ENCODE measurements at places on chromosomes 12 and 14.

GRCh38 chr12:91722072-91722471, 423.6 kb downstream of the BTG1 start:
- no peak for DNase-seq

DNA sequence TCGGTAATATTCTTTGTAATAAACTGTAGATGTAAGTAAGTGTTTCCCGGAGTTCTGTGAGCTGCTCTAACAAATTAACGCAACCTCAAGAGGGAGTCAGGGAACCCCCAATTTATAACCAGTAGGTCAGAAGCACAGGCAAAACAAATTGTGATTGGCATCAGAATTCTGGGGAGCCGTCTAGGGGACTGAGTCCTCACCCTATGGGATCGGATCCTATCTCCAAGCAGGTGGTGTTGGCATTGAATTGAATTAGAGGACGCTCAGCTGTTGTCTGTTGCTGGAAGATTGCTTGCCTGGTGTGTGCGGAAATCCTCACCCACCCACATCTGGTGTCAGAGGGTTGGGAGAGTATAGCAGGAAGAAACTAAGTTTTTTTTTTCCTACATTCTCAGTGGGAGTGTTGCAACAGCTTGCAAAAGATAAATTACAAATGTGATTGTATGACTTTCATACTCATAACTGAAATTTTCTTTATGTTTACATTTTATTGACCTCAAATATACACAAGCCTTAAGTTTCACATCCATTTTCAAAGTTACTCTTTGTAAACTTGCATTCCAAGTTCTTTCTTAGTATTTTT, 5.5 kb downstream of the TMEM52B start:
- DNase-seq, result no peak

GRCh38 chr12:131045705-131046460, 92.2 kb downstream of the ADGRD1 start:
- no peak for DNase-seq

- DNase-seq, result no peak
These were observed 79.6 kb downstream of the VRK1 start for GRCh38 chr14:96876747-96877146.

DNA sequence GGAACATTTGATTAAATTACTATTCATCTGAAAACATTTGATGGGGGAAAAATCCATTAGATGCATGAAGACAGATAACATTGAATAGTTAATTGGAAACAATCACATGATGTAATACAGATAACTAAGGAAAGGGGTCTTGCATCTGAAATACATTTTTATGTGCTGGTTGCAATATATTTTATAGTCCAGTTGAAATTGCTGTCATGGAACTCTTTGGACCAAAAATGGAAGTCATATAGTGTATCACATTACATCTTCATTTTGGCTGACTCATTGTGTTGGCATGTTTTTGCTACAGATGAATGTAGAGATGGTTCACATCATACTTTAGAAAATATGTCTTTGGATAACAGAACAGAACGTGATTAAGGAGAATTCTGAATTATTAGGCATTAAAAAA, 43.0 kb upstream of the GNPNAT1 start:
- DNase-seq, result no peak

GRCh38 chr14:103206023-103206481, 82.8 kb downstream of the TNFAIP2 start:
- no peak for DNase-seq

DNA sequence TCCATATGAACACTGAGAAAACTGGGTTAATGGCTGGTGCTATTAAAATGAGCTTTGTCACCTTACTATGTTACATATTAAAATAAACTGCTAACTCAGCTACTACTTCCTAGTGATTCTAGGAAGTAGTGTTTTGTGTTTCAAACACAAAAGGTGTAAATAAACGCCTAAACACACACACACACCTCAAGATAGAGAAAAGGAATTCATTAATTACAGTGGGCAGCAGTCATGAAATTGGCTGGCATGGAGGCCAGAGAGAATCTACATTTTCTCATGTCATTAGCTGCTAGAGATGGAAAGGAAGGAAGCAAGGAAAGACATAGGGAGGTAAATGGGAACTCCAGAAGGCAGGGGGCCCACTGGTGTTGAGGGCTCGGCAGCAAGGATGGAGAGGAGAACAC, 787 bp upstream of the PRMT5 start:
- no peak for DNase-seq

GRCh38 chr12:49301760-49302159, 6.8 kb downstream of the PRPH start:
- no peak for DNase-seq

DNA sequence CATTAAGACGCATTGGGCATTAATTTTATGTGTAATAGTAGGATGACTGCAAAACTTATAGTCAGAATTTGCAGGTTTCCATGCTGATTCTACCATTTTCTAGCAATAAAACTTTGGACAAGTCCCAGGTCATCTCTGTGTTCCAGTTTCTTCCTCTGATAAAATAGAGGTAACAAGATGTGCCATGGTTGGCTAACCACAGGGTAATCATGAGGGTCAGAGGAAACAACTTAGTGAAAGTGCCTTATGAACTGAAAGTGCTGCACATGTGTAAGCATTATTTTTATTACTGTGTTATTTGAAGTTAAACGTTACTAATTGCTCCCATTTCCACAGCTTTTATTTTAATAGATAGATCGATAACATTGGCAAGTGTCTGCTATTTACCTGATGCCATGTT, 21.1 kb downstream of the SMCO2 start:
- DNase-seq, result no peak

DNA sequence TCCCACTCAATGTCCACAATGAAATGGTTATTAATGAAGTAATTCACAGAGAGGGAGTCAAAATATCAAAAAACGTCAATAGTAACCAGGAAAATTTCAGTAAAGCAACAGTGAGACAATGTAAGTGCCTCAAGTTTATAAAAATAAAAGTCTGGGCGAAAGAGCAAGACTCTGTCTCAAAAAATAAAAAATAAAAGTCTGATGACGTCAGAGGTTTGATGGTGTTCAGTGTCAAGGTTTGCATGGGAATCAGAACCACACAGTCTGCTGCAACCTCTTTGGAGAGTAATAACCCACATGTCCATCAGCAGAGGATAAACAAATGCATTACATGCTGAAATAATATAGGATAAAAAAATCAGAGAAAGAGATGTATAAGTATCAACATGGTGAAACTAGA, 152.4 kb downstream of the ASCL1 start:
- DNase-seq, result no peak

- no peak for DNase-seq
These were observed 343.7 kb downstream of the CACNA1C start for GRCh38 chr12:2396448-2396871.

- peak; percentile 88 for DNase-seq
These were observed 369 bp downstream of the DEPDC4 start for GRCh38 chr12:100266585-100266834.

- DNase-seq, result no peak
These were observed 258.6 kb upstream of the DCN start for GRCh38 chr12:91441246-91441645.

DNA sequence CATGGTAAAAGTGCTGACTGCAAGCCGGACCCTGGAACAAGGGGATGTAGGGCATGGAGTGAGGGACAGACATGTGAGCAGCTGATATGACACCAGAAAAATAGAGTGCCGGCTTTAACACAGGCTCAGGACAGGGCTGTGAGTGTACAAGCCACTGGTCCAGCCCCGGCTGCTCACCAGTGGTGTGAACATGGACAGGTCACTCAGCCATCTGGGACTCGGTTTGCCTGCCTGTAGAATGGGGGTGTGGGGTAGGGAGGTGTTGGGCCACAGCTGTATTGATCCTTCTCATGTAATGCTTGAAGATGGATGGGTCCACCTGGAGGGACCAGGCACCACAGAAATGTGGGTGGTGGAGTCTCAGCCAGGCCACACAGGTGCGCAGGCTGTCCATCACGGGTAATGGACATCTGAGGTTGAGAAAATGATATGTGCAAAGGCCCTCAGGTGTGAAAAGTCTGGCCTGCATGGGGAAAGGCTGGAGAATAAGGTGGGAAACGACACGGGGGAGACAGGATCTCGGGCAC, 10.6 kb upstream of the KRT74 start:
- DNase-seq, result no peak

GRCh38 chr12:32776258-32776657, 20.6 kb upstream of the YARS2 start:
- no peak for DNase-seq

DNA sequence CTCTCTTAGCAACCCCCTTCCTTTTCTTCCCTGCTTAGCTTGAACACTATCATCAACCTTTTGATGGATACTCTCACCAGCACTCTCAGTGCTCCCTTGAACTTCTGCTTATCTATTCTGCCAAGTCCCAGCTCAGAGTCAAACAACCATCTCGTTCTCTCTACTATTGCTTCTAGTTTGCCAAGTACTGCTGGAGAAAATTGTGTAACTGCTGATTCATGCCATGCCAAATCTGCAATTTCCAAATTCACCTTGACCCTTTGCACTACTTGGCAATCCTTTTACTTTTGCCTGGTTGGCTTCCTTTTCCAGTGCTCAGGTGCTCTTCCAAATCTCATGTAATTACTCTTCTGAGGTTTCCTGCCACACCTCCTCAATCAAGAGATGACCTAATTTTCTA, 2.8 kb upstream of the CCDC196 start:
- DNase-seq, result no peak

DNA sequence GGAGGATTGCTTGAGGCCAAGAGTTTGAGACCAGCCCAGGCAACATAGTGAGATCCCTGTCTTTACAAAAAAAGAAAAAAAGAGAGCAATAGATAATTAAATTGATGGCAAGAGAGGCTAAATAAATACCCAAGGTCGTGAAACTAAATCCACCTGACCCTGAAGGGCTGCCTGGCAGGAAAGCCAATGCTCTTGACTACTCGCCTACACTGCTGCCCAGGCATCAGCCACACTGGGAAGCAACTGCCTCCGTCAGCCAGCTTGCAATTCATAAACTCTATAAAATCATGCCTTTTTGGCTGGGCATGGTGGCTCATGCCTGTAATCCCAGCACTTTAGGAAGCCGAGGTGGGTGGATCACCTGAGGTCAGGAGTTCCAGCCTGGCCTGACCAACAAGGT, 31.7 kb upstream of the RASSF3 start:
- no peak for DNase-seq

GRCh38 chr12:40175045-40175444, 49.8 kb upstream of the LRRK2 start:
- DNase-seq, result no peak

DNA sequence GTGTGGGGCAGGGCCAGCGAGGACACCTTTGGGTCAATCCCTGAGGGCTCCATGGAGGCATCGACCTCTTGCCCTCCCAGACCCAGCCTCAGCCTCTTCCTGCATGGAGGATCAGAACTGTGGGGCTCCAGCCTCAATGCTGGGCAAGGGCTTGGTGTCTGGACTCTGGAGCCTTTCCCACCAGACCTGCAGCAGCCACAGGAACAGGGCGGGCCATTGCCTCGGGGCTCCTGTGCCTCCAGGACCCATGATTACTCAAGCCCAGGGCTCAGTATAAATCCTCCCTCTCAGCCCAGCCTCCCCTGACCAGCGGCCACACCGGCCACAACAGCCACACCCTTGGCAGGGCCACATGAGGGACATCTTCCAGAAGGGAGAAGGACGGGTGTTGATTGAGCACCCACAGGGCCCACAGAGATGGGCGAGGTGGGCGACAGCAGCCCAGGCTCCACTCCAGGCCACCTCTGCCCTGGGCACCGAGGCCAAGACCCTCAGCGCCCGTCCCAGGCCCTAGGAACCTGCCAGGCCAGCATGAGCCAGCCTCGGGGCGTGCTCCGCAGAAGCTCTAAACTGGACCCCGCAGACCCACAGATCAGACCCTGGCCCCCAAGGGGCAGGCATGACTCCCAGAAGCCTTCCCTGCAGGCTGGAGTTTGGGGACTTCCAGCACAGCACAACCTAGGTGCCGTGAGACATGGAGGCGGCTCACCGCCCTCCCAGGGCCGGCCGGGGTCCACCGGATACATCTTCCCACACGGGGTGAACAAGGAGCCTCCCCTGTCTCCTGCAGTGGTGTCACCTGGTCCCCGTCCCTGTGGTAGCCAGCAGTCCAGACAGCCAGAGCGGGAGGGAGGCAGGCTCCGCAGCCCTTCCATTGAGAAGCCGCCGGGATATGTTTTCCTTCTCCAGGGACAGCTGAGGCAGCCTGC, 25.1 kb downstream of the NCOR2 start:
- DNase-seq, result no peak

- DNase-seq, result no peak
These were observed 46.8 kb downstream of the CACNA1C start for GRCh38 chr12:2099595-2099994.

GRCh38 chr12:109113661-109114321, 2.6 kb upstream of the ACACB start:
- no peak for DNase-seq

GRCh38 chr14:104698688-104699425, 9.4 kb downstream of the INF2 start:
- DNase-seq, result no peak

DNA sequence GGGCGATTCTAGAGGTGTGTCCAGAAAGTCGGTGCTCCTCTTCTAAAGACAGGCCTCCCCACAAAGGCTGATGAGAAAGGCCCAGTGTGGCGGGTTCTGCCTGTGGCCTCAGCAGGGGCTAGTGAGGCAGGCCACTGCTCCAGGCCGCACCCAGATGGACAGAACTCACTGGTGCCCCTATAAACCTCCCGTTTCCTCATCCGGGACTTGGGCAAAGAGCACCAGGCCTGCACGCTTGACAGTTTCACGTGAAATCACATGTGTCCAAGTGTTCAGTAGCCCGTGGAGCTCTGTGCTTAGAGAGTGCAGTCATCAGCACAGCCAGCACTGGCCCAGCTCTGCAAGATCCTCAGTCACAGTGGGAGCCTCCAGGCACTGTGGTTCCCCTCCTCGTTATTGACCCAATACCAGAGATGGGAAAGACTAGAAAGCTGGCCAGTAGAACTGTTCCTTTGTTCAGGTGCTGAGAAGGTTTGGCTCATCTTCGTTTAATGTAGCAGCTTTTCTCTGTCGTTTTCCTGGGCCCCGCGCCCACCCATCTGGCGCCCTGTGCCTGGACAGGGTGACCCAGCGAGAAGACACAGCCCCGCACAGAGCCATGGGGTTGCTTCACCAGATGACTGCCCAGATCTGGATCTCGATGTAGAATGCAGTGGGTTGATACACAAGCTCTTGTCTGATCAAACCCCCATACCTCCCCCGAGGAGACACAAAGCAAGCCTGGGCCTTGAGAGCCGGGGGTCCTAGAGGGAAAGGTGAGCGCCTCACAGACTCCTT, 26.3 kb downstream of the IL31 start:
- DNase-seq, result no peak

DNA sequence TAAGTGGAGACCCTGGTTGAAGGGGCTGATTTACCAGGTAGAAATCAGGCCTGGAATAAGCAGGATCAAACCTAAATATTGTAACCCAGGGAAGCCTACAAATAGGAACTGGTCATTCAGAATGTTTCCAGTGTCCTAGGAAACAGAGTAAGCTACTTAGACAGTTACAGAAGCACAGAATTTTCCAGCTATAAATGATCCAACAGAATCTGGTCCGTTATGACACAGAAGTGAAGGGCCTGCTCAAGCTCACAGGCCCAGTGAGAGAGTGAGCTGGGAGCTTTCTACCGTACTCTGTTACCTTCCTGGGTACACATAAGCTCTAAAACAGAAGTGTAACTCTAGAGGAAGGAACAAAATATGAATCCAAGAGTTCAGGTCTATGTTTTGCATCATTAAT, 119.1 kb downstream of the TTC7B start:
- DNase-seq, result no peak

Data from T-helper 17 cell (primary cell).